ENCODE measurements at places on chromosomes 2 and 18. TPM values are rescaled to one million over a fixed set of nuclear protein-coding genes. Genes with fewer than 3 reads are reported as not detected.

Gene KIAA2012
- not detected for total RNA-seq

Gene ASB18
- total RNA-seq: not detected

Gene ONECUT2
- total RNA-seq: not detected

Gene ANO7
- total RNA-seq: 2.4 TPM

Gene APCDD1
- not detected for total RNA-seq

Gene SLC16A14
- total RNA-seq: 2.2 TPM

Gene LHCGR
- not detected for total RNA-seq

Gene GPC1
- 2.0 TPM for total RNA-seq

All from activated CD4-positive, alpha-beta T cell treated with anti-CD3 and anti-CD28 coated beads for 36 hours (primary cell).